Fibroblast of skin of scalp (primary cell): ENCODE measurements at places on chromosomes 6 and 20.

DNA sequence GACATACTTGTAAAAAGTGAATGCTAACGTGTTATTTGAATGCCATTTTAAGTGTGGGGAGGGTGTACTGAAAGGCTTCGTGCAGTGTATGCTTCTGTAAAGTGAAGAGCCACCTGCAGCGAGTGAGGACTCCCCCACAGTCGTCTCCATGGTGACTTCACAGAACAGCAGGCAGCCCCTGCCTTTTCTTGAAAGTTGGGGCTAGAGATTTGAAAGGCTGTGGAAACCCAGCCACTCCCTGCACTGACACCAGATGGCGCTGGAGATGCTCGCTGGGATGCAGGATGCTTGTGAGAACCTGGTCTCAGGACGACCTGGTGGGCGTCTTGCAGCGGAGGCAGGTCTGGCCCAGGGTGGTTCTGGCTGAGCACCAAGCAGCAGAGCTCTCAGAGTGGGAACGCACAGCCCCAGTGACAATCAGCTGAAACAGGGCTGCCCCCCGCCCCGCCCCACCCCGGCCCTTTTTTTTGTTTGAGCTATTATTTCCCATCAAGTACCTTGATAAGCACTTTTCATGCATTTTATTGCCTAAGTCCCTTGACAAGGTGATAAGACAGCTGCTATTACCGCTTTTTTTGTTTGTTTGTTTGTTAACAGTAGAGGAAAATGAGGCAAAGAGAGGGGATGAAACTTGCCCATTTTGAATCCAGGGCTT is 150.3 kb downstream of the SYCP2 start:
- peak; percentile 48 for DNase-seq

DNA sequence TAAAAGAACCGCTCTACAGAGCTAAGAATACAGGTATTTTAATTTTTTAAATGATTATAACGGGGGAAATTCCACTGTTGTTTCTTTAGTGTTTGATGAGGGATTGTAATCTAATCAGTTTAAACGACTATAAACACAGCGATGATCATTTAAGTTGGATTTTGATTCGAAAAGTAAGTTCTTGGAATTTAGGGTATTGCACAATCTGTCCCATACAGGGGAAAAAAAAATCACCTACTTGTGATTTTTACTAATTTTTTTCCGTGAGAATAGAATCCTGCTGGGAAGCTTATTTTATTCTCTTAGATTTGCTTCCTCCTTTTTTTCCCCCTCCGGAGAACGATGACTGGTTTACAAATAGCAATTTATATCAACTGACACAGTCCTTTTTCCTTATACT is 108.0 kb downstream of the LAMA2 start:
- no peak for DNase-seq

- DNase-seq: peak; percentile 12
These were observed 671 bp downstream of the EFHC1 start for GRCh38 chr6:52420668-52421358.

- peak; percentile 33 for DNase-seq
These were observed 393.8 kb upstream of the HSF2 start for GRCh38 chr6:122005661-122006060.
